Umbilical cord (tissue), 2 donors: ENCODE measurements at places on chromosomes 4 and X.

- no peak for DNase-seq
Observed at GRCh38 chr4:1214101-1215095, 34.5 kb downstream of the CTBP1 start.

GRCh38 chr4:104393655-104394324 lies 100.9 kb downstream of the CXXC4 start:
- DNase-seq: no peak

- DNase-seq: no peak
Observed at GRCh38 chr4:85994576-85994975, 365.3 kb downstream of the MAPK10 start.

DNA sequence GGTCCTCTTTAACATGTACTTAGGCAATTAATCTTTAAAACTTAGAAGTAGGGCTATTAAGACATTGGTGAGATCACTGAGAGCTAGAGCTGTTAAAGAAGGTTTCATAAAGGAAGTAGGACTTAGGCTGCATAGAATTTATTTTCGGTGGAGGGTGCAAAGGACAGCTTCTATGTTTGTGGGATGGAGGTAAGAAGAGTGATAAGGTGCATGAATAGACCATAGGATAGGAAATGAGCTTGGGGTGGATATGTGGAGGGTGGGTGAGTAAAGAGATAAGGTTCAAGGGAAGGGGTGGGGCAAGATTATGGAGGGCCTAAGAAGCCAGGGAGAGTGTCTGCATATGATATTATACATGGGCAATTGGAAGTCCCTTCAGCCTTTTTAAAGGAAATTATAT lies 15.9 kb downstream of the RTL9 start:
- DNase-seq: no peak

- peak; percentile 73 for DNase-seq
Observed at GRCh38 chr4:147793569-147794313, 61.9 kb downstream of the ARHGAP10 start.

DNA sequence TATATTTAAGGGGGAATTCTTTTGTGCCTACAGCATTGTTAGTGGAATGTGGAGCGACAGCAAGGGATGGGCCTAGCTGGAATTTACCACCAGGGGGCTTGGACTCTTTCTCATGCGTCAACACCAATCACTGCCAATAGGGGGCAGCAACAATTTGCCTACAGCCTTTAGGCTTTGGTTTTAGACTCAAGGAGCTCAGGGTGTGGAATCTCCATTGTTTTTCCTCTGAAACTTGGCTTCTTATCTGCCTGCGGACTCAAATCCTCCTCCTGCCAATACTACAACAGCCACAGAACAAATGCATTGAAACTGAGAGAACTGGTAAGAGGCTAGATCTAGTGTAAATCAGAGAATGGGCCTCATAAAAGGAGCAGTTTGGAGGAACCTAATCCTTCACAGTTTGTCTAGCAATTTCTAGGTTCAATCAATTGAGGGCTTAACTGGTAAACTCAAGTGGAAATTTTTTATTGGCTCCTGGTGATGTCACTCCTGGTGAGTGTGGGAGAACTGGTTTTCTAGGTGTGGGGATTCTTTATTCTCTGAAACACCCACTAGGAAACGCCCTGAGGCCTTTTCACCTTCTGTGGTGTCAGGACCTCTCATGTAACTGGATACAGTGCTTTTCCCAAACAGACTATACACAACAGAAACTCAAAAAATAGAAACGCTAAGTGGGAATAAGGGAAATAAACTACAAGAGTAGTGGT lies 27.9 kb upstream of the TMSB4X start:
- peak; percentile 57 for DNase-seq

DNA sequence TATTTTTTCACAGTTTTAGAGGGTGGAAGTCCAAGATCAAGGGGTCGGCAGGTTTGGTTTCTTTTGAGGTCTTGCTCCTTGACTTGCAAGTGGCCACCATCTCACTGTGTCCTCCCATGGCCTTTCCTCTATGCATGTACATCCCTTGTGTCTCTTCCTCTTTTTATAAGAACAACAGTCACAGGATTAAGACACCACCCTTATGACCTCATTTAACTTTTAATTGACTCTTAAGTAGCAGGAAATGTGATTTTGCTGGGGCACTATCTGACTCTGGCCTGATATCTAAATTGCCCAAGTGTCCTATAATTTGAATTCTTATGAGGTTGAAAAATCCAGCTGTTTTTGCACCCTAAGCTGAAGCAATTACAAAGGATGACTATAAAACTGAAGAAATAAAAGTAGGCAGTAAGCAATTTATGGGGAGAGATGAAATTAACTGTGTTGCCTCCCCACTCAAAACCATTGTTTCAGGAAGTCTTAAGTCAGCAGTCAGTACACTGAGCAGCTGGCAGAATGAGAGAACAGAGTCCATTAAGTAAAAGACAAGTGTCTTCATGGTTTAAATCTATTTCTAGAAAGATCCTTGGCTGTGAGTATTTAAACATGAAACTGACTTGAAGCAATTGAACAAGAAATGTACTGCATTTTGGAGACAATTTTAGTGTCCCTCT lies 601.3 kb downstream of the SPRY1 start:
- DNase-seq: no peak

GRCh38 chr4:173282626-173283025 lies 51.5 kb downstream of the HMGB2 start:
- DNase-seq: no peak

DNA sequence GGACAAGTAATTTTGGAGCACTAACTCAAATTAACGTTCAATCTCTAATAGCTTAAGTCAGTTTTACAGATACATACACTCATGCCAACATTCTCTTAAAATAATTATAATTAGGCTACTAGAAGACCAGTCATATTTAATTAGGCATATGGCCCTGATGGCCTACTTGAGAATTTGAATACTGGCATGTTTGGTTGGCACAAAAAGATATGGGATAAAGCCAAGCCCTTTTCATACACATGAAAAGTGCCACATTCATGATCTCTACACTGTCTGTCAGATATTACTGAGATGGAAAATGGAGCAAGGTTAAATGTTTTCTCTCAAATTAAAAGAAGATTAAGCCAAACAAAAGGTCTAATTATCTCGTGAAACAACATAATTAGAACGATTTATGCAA lies 1091.0 kb downstream of the C4orf33 start:
- DNase-seq: no peak

GRCh38 chr4:42610941-42611340 lies 46.0 kb downstream of the ATP8A1 start:
- no peak for DNase-seq

DNA sequence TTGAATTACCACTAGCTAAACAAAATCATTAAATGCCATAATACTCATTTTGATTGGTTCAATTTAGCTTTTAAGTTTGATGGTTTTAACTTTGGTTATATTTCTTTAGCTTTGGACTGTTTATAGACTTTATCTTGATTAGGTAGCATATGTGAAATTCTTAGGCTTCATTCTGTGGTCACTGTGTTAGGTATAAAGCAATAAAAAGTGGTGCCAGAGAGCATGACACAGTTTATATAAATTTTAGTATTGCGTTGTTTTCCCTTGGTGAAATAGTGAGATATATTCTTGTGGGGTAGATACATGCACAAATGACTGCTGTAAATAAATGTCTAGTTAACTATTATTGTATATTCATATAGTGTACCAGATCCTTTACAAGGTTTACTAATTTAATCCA lies 474.2 kb upstream of the GRID2 start:
- DNase-seq: no peak

DNA sequence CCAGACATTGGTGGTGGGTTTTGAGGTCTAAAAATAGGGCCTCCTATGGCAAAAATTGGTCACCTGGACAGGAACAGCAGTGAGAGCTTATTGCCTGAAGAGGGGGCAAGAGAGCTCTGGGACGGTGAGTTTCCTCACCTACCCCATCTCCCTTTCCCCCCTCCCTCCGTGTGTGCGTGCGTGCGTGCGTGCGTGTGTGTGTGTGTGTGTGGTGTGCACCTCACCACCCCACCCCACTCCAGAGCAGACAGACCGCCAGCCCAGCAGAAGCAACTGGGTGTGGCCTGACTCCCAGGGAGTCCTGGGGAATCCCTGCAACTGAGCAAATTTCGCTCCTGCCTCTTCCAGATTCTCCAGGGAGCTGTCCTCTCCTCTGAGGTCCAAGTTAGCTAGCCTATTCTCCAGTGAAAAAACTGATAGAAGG lies 44.7 kb downstream of the PRPS1 start:
- peak; percentile 80 for DNase-seq

- DNase-seq: no peak
Observed at GRCh38 chrX:30008031-30008430, 207.3 kb upstream of the MAGEB2 start.

GRCh38 chr4:125689805-125690204 lies 375.1 kb downstream of the FAT4 start:
- no peak for DNase-seq

GRCh38 chr4:145635630-145636029 lies 16.4 kb downstream of the MMAA start:
- no peak for DNase-seq

DNA sequence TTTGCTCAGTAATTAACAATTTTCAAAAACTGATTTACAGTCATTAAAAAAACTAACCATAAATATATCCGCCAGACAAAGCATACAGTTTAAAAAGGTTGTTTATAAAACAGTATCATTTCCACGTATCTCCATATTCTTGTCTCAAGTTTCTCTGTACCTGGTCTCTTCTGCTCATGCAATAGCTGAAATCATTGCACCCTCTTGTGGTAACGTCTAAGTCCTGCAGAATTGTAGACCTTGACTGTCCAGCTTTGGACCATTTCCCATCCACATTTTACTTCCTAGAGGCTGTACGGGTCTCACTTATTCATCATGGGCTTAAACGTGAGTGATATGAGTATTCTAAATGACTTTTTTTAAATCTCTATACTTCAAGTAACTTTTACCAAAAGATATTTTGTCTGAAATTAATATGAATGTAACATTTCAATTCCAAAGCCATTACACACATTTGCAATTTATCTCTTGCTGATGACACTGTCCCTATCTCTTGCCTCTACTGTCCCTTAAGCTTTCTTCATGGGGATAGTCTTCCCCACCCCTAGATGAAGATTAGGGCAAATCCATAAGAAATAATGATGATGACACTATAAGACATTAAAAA lies 118.5 kb downstream of the BTC start:
- DNase-seq: peak; percentile 59

DNA sequence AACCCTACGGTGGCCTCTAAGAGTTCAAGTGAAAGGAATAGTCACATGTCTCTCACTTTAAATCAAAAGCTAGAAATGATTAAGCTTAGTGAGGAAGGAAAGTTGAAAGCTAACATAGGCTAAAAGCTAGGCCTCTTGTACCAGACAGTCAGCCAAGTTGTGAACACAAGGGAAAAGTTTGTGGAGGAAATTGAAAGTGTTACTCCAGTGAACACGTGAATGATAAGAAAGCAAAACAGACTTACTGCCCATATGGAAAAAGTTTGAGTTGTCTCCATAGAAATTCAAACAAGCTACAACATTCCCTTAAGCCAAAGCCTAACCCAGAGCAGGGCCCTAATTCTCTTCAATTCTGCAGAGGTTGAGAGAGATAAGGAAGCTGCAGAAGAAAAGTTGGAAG lies 51.5 kb upstream of the RAB9B start:
- DNase-seq: peak; percentile 4

GRCh38 chr4:150078579-150079080 lies 385 bp downstream of the DCLK2 start:
- peak; percentile 70 for DNase-seq

DNA sequence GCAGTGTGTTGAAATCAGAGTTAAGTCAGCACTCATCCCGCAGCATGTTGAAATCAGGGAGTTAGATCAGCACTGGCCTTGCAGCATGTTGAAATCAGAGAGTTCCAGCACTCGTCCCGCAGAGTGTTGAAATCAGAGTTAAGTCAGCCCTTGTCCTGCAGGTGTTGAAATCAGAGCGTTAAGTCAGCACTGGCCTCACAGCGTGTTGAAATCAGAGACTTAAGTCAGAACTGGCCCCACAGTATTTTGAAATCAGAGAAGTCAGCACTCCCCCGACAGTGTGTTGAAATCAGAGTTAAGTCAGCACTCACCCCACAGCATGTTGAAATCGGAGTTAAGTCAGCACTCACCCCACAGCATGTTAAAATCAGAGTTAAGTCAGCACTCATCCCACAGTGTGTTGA lies 10.9 kb upstream of the UVSSA start:
- no peak for DNase-seq

- DNase-seq: peak; percentile 62
Observed at GRCh38 chr4:94995684-94996394, 238.1 kb downstream of the BMPR1B start.

DNA sequence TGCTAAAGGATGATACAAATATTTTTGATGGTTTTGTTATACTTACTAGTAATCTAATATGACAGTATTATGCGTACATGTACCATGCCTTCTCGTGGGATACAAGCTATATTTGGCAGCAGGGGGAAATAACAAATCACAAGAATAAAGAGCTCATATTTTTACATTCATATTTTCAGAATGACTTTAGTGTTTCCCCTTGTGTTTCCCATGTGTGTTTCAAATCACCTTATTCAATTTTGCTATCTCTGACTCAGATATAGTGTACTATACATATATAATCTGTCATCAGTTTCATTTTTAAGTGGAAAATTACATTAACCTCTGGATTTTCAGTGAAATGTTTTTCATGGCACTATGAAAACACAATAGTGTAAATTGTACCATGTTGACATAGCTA lies 146.8 kb downstream of the RPA4 start:
- no peak for DNase-seq

- DNase-seq: no peak
Observed at GRCh38 chrX:136162827-136163570, 15.7 kb downstream of the FHL1 start.

- DNase-seq: peak; percentile 53
Observed at GRCh38 chr4:140049849-140050637, 103.9 kb downstream of the MAML3 start.

GRCh38 chrX:41084893-41085511 lies at the start of gene USP9X:
Gene USP9X (plus strand): TSS chrX:41085445. CDS start chrX:41123629, 38,184 bp downstream.
- peak; percentile 89 for DNase-seq

- no peak for DNase-seq
Observed at GRCh38 chr4:129223945-129224344, 128.0 kb downstream of the C4orf33 start.

DNA sequence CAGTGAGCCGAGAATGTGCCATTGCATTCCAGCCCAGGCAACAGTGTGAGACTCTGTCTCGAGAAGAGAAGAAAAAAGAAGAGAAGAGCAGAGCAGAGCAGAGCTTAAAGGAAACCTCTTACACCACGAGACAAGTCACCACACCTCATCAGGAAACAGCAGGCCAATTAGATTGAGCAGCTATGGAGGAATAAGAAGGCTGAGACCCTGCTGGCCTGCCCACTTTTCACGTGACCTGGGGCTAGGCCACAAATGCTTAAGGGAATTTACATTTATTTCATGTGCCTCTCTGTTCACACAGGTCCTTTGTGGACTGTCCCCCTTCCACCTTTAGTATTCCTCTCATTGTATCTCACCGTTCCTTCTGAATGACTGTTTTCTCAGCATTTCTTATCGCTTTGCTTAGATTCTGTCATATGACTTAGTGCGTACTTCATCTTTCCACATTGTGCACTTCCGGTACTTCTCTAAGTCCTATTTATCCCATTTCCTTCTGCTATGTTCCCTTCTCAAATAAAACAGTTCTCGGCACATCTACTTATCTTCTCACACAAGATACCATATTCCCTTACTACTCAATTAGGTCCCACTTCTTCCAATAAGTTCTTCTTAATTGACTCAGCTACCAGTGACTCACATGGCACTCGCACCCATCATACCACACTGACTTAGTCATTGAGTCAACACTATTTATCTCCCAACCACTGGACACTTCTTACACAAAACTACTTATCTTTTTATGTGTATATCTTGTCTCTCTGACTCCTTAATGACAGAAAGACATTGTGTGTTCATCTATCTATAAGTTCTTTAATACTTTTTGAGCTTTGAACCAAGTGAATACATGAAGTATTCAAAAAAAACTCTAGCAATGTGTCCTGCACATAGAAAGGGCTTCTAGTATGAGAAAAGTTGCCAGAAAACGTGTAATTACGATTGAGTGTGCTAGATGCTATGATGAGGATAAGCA lies 11.0 kb downstream of the CUL4B start:
- DNase-seq: no peak
